Endodermal cell (in vitro differentiated cells): ENCODE measurements at places on chromosomes 7 and 10. TPM values are rescaled to one million over a fixed set of nuclear protein-coding genes. Genes with fewer than 3 reads are reported as not detected.
A peak's percentile ranks its signal among the peaks of the same experiment; 100 is the strongest.

LFNG gene
- total RNA-seq, result 13.7 to 17.7 TPM (median 16.0 TPM) in 3 replicates

MRLN gene
- total RNA-seq, result not detected in 2 replicates

PRF1 gene
- not detected in 3 replicates for total RNA-seq

GRCh38 chr10:52742731-52743130, 29.9 kb downstream of the MBL2 start:
- no peak overlapping the region for H3K4me3 ChIP-seq
- H3K36me3 ChIP-seq, result no peaks in the 10 kb centered on the region
- no peak overlapping the region for H3K27ac ChIP-seq
- no peaks in the 10 kb centered on the region for H3K4me1 ChIP-seq
- H3K27me3 ChIP-seq, result no peaks in the 10 kb centered on the region
- no peak for DNase-seq

DNA sequence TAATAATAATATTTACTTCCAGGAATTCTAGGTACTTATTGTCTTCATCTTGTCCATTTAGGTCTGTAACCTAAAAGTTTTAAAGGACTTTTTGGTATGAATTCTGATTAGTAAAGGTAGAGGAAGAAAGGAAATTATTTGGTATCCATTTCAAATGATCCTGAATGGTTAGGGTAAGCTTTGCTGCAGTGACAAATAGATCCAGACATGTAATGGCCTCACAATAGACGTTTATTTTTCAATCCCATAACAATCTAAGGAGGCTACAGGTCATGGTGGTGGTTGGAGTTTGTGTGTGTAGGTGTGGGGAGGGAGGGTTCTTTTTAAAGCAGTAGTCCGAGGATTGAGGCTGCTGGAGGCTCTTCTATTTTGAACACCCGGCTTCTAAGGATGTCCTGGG, 5.3 kb downstream of the FBH1 start:
- no peaks in the 10 kb centered on the region for H3K27me3 ChIP-seq
- no peak overlapping the region for H3K27ac ChIP-seq
- no peak overlapping the region for H3K4me3 ChIP-seq
- peaks cover 10% of the 10 kb centered on the region for H3K4me1 ChIP-seq
- no peak for DNase-seq

- H3K4me1 ChIP-seq, result no peaks in the 10 kb centered on the region
- H3K36me3 ChIP-seq, result no peaks in the 10 kb centered on the region
- no peaks in the 10 kb centered on the region for H3K27me3 ChIP-seq
- H3K4me3 ChIP-seq, result no peak overlapping the region
- no peak overlapping the region for H3K27ac ChIP-seq
- DNase-seq, result no peak
Measured at GRCh38 chr10:44417761-44418160, 32.9 kb upstream of the CXCL12 start.

- H3K4me3 ChIP-seq, result no peak overlapping the region
- peaks cover 2% of the 10 kb centered on the region for H3K27me3 ChIP-seq
- DNase-seq, result no peak
- no peak overlapping the region for H3K27ac ChIP-seq
Measured at GRCh38 chr7:121833991-121834390, 39.0 kb upstream of the PTPRZ1 start.

GRCh38 chr7:16004702-16005101, 318.2 kb upstream of the MEOX2 start:
- no peak for DNase-seq
- no peak overlapping the region for H3K27ac ChIP-seq
- no peaks in the 10 kb centered on the region for H3K27me3 ChIP-seq
- H3K36me3 ChIP-seq, result no peaks in the 10 kb centered on the region
- no peaks in the 10 kb centered on the region for H3K4me1 ChIP-seq

HOXA10 gene
- not detected in 3 replicates for total RNA-seq

DNA sequence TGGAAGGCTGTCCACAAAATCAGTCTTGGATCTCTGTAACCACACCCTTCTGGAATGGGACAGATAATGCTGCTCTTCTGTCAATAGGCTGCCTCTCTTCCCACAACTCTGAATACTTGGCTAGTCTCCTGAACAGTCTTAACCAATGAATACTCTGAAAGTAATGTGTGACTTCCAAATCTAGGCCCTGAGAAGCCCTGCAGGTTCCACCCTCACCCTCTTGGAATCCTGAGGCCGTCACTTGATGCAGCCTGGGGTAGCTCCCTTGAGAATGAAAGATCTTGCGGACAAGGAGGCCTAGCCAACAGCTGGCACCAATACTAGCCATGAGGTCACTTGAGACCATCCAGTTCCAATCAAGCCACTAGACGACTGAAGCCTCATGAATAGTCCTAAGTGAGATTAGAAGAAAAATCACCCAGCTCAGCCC, 109.2 kb downstream of the ARHGAP12 start:
- no peak overlapping the region for H3K27ac ChIP-seq
- H3K36me3 ChIP-seq, result peaks cover 49% of the 10 kb centered on the region
- no peaks in the 10 kb centered on the region for H3K27me3 ChIP-seq
- DNase-seq, result no peak
- no peaks in the 10 kb centered on the region for H3K4me1 ChIP-seq

DNA sequence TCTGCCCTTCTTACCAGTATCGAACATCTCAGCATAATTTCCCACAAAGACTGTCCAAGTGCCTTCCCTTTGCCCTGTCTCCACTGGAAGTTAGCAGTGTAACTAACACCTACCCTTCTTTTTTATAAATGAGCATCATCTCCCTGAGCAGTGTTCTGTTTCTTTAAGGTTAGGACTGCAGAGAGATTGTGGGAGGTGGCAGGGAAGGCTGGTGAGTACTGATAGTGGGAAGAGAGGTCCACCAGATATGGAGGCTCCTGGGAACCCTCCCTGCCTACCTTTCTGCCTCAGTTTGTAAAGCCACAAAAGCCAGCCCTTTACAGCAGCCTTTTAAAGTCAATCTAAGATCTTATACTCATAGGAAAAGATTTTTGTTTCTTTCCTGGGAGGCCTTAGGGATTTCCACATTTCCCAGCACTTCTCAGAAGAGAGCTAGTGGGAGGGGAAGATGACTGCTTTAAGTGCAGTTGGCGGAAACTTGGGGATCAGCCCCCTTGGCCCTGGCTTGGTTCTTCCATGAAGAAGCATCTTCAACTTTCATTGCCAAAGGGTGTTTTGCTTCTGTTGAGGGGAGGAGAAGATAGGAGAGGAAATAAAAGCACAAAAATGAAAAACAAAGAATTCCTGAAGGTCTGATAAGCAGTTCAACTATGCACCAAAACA, 36.6 kb upstream of the CALD1 start:
- H3K4me3 ChIP-seq, result no peak overlapping the region
- no peak overlapping the region for H3K27ac ChIP-seq
- no peaks in the 10 kb centered on the region for H3K4me1 ChIP-seq

GRCh38 chr7:29306319-29306991, 111.9 kb downstream of the CHN2 start:
- H3K27ac ChIP-seq, result no peak overlapping the region
- no peak for DNase-seq
- H3K4me1 ChIP-seq, result no peaks in the 10 kb centered on the region
- no peaks in the 10 kb centered on the region for H3K27me3 ChIP-seq

GRCh38 chr7:26345202-26345601, 53.5 kb downstream of the SNX10 start:
- no peaks in the 10 kb centered on the region for H3K36me3 ChIP-seq
- H3K4me3 ChIP-seq, result no peak overlapping the region
- H3K27me3 ChIP-seq, result no peaks in the 10 kb centered on the region
- H3K27ac ChIP-seq, result no peak overlapping the region
- DNase-seq, result no peak

GRCh38 chr7:47776335-47776734, 171.9 kb downstream of the PKD1L1 start:
- H3K27ac ChIP-seq, result no peak overlapping the region
- H3K27me3 ChIP-seq, result no peaks in the 10 kb centered on the region
- no peak for DNase-seq
- H3K36me3 ChIP-seq, result no peaks in the 10 kb centered on the region
- H3K4me3 ChIP-seq, result no peak overlapping the region

DNA sequence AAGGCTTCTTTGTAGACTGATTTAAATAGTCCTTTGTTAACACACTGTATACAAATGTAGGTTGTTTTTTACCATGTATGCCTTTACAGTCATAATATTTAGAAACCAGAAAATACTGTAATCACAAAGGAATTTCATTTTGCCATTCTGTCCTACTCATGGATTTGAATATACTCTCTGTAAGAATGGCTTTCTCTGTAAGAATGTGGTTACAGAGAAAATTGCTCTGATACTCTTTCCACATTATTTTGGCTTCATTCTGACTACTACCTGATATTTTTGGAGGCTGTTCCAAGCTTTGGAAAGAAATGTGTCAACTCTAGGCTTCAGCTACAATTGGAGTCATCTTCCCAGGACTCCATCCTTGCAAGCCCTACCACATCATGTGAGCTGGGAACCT, 23.5 kb downstream of the CH25H start:
- no peak overlapping the region for H3K4me3 ChIP-seq
- no peaks in the 10 kb centered on the region for H3K4me1 ChIP-seq
- H3K27ac ChIP-seq, result no peak overlapping the region
- no peak for DNase-seq
- no peaks in the 10 kb centered on the region for H3K36me3 ChIP-seq

DNA sequence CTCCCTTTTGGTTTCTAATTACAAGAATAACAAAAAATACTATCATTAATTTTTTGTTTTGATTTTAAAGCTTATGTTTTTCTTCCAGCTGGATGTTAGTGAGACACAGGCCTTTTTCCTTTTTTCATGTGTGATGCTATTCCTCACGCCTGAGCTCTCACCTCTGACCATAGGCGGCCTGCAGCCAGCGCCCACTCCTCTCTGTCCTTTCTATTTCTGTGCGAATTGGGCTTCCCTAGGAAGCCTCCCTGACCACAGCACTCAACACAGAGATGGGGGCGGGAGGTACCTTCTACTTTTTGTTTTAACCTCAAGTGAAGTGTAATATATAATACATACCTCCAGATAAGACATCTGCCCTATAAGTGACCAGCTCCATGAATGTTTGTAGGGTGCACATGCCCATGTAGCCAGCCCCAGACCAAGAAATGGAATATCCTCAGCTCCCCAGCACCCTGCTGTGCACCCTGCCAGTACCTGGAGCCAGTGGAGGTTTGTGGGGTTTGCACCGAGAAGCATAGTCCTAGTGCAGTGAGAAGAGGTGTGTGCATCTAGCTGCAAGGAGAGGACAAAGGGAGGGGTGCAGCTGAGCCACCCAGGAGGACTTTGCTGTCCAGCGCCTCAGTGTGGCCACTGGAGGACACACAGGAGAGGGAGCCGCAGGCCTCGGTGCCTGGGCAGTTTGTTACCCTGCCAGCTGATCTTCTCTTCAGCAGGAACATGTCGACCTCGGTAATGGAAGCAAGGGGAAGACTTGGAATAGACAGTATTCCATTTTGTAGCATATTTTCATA, 38.5 kb downstream of the BNIP3 start:
- peaks cover 83% of the 10 kb centered on the region for H3K36me3 ChIP-seq
- no peaks in the 10 kb centered on the region for H3K4me1 ChIP-seq
- H3K27me3 ChIP-seq, result no peaks in the 10 kb centered on the region
- peak; percentile 87 for DNase-seq
- no peak overlapping the region for H3K27ac ChIP-seq

GRCh38 chr7:64686493-64687184, 20.7 kb downstream of the ZNF107 start:
- no peaks in the 10 kb centered on the region for H3K27me3 ChIP-seq
- DNase-seq, result no peak
- no peaks in the 10 kb centered on the region for H3K4me1 ChIP-seq
- peaks cover 72% of the 10 kb centered on the region for H3K36me3 ChIP-seq

HOXA3 gene
- total RNA-seq, result not detected in 3 replicates

DNA sequence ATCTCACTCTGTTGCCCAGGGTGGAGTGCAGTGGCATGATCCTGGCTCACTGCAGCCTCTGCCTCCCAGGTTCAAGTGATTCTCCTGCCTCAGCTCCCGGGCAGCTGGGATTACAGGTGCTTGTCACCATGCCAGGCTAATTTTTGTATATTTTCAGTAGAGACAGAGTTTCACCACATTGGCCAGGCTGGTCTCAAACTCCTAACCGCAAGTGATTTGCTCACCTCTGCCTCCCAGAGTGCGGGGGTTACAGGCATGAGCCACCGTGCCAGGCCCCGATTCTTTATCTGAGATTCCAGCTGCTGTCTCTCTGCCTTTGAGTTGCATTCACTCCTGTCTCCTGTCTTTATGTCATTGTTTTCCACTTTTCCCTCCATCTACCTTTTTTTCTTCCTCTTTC, 168.7 kb downstream of the TMEM178B start:
- H3K36me3 ChIP-seq, result no peaks in the 10 kb centered on the region
- H3K4me1 ChIP-seq, result no peaks in the 10 kb centered on the region
- DNase-seq, result no peak
- no peaks in the 10 kb centered on the region for H3K27me3 ChIP-seq

DNA sequence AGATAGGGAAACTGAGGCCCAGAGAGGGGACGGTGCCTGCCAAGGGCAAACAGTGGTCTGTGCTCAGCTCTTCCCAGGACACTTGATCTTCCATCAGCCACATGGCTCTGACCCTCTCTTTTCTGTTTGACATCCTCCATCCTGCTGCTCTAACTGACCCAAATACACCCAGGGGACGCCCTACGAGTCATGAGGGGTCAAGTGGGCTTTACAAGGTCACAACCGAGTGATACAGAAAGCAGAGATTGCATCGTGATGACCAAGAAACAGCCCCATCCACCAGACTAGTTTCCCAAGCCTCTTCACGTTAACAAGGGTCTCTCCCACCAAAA, 131.2 kb upstream of the UNC5B start:
- no peaks in the 10 kb centered on the region for H3K4me1 ChIP-seq
- H3K36me3 ChIP-seq, result no peaks in the 10 kb centered on the region
- H3K27me3 ChIP-seq, result no peaks in the 10 kb centered on the region

DNA sequence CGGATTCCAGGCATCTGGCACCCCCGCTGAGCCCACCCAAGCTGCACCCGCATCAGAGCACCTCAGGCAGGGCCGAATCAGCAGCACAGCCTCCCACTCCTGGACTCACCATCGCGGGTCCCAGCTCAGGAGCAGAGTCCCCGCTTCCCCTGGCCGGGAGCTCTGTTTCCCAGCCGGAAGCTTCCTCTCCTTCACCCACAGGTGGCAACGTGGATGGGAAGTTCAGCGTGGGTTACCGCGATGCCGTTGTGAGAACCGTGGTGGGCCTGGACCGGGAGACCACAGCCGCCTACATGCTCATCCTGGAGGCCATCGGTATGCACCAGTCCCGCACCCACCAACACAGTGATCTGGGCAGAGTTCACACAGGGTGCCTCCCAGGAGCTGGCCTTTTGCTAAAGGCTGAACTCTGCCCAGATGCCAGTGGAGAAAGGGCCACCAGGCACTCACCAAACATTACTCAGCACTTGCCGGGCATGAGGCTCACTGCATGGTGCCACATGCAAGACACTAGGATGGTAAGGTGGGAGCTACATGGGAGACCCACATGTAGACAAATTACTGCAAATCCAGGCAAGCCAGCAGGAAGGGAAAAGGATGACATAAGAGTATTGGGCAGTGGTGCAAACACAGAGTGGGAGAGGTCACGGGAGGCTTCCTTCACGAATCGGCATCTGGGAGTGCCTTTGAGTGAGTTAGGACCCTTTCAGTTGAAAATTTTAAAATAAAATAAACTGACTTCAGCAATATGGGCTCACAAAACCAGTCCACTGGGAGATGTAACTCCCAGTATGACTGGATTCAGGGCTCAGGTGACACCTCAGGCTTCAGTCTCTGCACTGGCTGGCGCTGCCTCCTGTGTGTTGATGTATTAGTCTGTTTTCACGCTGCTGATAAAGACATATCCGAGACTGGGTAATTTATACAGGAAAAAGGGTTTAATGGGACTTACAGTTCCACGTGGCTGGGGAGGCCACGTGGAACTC, 10.4 kb downstream of the C10orf105 start:
- DNase-seq, result no peak
- H3K27ac ChIP-seq, result no peak overlapping the region
- no peaks in the 10 kb centered on the region for H3K4me1 ChIP-seq
- H3K27me3 ChIP-seq, result no peaks in the 10 kb centered on the region

HMX3 gene
- not detected in 2 replicates for total RNA-seq

ANKRD61 gene
- not detected in 3 replicates for total RNA-seq
